GM12892 (cell line): ENCODE measurements at places on chromosomes 3 and 15.

GRCh38 chr3:115108614-115109013 lies 38.5 kb downstream of the ZBTB20 start:
- no peak for DNase-seq

DNA sequence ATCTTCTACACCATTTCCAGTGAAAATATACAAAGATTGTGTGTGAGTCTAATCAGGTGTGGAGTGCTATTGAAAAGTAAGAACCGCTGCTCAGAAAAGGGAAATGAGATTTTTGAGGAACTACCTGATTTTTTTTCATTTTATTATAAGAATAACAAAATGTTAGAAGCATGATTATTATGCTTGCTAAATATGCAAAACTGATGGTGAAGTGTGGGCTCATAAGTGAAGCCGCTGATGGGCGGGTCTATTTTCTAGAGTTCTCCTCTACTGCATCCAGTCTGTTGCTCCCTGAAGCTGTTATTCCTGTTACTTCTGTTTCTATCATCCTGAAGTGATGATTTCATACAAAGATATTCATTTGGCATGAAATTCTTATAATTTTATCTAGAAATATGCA lies 612.0 kb downstream of the CADM2 start:
- DNase-seq = no peak

GRCh38 chr3:195012571-195012970 lies 258.4 kb downstream of the XXYLT1 start:
- DNase-seq = no peak

- no peak for DNase-seq
Observed at GRCh38 chr15:100202309-100202960, 139.3 kb downstream of the ADAMTS17 start.

DNA sequence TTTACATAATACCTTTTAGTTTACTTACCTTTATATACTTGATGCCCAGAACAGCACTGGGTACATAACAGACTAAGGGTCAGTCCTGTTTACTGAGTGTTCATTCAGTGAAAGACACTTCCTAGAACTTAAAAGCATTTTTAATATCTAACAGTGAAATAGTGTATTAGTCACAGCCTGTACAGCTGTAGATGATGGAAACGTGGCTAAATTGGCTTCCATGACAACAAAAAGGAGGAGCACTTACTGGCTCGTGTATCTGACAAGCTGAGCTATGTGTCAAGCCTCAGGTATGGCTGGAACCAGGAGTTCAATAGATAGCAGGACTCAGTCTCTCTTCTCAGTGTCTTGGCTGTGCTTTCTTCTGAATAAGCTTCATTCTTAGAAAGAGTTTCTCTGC lies 40.2 kb downstream of the CMTM8 start:
- no peak for DNase-seq

DNA sequence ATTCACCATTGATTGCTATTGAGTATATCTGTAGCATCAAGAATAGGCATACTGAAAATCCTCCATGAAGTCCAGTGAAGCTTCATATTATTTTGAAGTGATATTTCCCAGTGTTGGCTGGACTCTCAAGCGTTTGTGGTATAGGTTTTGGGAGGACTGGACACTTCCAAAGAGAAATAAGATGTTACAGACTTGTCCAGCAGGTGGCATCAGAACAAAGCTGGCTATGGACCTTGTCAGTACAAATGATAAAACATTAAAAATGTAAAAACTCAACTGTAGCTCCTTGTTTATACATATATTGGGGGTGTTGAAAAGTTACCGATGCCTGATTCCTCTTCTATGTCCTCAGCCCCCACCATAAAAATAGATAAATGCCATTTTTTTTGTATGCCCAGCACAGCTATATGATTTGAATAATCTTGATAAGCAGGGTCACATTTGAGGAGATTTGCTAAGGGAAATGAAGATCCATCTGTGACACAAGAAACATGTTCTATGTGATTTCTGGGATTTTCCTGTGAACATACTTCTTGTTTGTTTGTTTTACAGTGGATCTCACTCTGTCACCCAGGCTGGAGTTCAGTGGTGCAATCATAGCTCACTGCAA lies 54.5 kb upstream of the GOLGA6B start:
- no peak for DNase-seq

DNA sequence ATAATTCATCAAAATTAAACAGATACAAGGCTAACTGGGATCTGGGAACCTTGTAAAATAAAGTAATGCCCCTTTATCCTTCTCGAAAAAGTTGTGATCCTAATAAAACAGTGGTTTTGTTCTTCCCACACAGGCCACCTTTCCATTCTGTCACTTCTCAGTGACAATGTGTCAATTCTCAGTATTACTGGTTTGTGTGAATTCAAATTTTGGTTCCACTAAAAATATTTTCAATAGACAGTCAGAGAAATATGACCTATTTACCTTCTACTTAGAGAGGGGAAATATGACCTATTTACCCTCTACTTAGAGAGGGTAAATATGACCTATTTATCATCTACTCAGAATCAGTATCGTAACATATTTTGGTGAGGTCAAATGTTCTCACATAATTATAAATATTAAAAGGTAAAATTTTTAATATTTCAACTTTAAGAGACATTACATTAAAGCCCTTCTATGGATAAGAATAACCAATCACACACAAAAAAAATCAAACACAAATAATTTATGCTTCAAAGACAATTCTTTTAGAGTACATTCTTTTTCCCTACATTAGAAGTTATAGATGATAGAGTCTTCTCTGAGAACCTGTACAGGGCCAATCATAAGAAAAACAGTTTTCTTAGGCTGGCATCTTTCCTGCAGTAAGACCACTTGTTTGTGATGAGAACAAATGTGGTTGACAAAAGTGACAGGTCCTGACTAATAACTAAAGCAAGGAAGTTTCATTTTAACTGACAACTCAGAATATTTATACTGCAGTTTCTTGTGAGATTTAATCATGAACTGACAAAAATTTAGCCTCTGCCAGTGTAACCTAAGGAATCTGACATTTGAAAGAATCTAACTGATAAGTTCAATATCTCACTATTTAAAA lies 323.3 kb downstream of the DIPK2A start:
- DNase-seq = no peak

DNA sequence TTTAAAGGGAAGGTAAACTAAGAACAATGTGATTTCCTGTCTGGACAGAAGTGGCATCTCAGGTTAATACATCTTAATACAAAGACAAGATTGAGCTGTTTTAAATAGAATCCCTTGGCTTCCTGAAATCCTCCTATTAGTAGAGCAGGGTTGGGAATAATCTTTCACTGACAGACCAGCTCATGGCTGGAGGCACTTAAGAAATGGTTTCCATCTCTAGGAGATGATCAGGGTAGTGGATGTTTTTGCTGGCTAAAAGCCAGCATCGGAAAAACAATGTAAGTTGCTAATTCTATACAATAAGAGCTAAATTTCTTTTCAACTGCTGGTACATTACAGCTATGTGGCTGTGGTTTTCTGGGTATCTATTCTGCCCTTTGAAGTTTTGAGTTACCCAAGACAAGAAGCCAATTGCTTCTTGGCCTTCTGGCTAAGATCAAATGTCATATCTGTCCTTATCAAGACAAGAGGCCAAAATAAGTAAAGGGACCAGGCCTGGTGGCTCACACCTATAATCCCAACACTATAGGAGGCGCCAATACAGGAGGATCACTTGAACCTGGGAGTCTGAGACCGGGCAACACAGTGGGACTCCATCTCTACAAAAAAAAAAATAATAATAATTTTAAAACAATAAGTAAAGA lies 49.6 kb downstream of the SHQ1 start:
- no peak for DNase-seq

- no peak for DNase-seq
Observed at GRCh38 chr3:107132674-107133073, 244.6 kb upstream of the CCDC54 start.

GRCh38 chr15:99721896-99722295 lies 11.3 kb downstream of the LYSMD4 start:
- no peak for DNase-seq

- DNase-seq = no peak
Observed at GRCh38 chr3:65597226-65597951, 441.3 kb downstream of the MAGI1 start.

- no peak for DNase-seq
Observed at GRCh38 chr3:100010087-100010417, 104.2 kb downstream of the FILIP1L start.

DNA sequence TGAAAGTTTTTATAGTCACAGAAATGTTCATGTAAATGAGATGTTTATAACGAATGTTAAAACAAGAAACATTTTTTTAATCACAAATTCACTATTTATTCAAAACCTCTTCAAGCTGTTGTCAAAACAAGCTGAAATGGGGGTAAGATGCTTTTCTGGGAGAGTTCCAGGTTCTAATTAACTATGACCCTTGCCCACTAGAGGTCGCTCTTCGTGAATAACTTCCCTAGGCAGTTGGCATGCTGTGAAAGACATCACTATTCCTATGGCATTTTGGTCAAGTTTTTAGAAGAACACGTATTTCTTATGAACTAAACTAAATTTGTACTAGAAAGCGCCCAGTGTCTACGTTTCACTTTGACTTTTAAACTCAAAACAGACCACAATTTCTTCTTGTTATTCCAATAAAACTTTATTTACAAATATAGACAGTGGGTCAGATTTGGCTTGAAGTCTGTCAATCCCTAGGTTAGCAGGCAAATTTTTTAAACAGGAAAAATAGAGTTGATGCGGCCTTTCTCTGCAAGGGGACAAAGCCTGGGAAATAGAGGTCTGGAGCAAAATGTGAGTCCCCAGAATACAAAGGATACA lies 62.8 kb upstream of the CMTM8 start:
- no peak for DNase-seq

DNA sequence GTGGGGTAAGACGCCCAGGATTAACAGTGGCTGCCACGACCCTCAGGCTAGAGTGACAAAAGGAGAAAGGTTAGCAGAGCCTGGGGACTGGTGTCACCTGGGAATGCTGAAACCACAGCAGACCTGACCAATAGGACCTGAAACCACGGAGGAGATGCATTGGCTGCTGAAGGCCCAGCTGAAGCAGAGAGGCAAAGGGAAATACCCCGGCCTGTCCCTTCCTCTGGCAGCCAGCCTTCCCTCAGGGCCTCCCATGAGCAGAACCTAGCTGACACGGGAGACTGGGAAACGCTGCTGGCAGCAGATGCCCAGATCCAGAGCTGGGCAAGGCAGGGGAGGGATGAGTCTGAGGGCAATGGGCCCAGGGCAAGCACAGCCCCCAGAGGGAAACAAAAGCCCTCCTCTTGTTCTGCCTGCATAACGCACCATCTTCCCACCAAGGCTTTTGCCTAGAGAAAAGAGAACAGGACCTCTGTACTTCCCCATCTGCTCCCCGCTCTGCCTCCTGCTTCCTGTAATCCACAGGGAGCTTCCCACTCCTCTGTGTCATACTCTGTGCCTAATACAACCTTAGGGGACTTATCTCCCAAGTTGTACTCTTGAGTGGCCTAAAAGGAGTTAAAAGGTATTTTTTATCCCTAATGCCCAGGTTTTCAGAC lies 216.2 kb downstream of the ABHD5 start:
- DNase-seq = no peak

DNA sequence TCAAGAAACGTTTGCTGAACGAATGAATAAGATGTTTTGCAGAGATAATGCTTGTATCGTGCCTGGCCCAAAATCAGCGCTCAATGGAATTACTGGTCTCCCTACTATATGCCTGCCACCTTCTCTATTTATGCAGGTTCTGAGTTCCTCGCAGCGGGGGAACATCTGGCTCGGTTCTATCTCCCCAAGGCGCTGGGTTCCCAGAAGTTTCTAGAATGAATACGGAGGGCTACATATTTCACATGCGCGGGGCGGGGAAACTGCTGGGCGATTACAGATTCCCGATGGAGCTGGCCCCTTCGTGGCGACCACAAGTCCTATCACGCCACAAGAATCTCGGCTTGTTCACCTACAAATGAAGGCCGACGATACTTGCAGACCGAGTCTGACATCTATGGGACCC lies 411 bp upstream of the EIF2B5 start:
- DNase-seq = no peak

DNA sequence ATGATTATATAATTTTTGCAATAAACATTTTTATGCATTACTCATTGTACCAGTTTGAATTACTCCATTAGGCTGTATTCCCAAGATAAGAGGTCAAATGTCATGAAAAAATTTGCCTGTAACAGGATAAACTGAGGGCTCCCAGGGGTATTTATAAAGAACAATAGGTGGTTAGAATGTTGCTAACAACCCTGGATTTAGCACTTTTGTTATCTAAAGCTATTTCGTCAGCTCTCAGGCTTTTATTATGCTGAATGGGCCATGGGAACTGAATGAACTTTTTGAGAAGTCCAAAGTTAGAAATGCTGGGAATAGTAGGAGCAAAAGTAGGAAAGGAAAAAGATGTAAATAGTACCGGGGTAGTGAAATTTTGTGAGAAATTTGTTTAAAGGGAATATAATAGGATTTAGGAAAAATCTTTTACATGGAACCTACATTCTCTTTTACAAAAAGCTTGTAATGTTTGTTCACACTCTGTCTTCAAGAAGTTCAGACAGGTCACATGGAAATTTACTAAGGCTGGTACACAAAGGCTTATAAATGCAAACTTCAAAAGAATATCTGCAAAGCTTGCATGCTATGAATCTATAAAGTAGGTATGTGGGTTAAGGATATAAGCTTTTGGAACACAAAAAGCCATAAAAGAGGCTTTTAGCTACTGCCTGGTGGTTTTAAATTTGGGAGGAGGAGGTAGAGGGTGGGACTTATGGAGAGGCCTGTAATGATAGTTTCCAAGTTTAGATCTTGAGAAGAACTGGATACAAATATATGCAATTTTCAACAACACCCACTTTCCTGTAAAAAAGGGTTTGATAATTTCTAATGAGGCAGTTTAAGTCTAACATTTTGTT lies 445.8 kb upstream of the NAALADL2 start:
- DNase-seq = no peak

- no peak for DNase-seq
Observed at GRCh38 chr15:55707518-55707917, 35.4 kb downstream of the PRTG start.

DNA sequence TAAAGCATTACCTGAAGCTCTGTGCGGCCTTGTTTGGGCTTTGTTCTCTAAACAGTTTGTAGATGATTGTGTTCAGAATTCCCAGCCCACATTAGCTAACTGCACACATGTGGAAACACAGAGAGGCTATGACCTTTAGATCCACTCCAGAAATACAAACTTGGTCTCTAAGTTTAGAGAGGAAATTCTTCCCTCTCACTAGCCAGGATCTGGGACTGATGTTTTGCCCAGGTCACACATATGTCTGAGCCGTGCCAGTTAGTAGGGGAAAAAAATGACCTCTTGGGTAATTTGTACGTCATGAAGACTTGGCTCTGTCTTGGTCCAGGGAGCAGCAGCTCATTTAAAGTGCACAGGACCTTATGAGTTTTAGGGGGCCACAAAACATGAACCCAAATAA lies 223.1 kb downstream of the RBMS3 start:
- DNase-seq = no peak

- DNase-seq = no peak
Observed at GRCh38 chr3:61810953-61811497, 249.7 kb downstream of the PTPRG start.

DNA sequence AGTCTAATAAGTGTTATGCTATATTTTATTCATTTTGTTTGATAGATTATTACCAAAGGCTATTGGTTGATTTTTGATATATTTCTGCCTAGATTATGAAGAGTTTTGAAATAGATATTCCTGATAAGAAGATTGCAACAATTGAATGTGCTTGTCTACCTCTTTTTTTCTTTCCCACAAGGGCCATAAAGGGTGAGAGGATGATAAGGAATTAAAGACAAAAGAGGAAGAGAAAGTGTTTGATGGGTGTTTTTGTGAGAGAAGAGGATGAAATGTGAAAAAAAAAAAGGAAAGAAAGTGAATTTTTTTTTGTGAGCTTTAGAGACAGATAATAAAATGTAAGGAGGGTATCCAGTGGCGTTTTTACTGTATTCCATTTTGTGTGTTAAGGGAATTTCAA lies 244.4 kb downstream of the CHST2 start:
- no peak for DNase-seq
